Inflammatory macrophage (primary cell): ENCODE measurements at places on chromosomes 4 and X.

DNA sequence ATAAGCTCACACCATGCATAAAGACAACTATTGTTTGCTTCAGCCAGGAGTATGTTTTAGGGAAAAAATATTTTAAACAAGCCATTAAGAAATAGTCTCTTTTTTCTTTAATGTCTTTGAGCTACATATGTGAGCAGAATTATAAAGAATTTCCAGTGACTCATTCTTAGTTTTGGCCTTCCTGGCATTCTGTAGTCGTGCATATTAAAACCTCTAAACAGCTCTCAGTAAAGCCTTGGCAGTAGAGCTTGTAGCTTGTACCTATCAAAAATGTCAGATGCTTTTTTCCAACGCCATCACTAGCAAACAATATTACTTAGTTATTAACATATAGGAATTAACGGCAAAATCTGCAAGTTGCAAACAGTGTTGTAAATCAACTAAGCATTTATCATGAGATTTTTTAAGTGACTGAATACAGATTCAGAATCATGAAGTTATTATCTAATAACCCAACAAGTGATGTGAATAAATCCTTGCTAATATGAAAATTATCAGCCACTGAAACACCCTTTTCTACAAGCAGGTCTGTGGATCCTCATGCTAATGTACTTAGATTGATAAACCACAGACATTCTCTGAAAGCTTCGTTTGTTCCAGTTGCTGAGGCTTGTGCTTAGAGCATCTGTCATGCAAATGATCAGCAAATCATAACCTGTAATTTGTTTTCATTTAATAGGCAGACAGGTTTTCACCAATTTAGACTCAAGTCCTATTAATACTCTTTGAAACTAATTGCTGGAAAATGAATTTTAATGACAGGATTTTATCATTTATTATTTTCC lies 412.0 kb upstream of the ATOH1 start:
- DNase-seq: no peak

GRCh38 chrX:70433848-70434351 lies 10.7 kb upstream of the DLG3 start:
- peak; percentile 18 for DNase-seq

DNA sequence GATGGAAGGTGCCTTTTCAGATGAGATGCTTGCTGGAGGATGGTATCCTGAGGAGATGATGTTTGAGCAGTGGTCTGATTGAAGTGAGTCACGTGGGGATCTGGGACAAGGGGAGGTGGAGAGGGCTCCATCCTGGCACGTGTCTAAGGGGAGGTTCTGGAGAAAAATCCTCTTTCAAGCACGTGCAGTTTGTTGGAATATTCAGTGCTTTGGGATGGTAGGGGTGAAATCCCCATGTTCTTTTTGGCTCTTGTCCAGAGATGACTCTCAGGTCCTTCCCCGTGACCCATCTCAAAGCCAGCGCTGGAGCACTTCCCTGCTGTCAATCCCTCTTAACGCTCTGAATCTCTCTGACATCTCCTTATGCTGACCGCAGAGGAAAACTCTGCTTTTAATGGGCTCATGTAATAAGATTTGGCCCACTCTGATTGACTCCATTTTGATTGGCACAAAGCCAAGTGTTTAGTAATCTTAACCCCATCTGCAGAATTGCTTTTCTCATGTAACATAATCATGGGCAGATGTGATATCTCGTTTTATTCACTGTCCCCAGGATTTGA lies 10.8 kb upstream of the KLKB1 start:
- DNase-seq: no peak

DNA sequence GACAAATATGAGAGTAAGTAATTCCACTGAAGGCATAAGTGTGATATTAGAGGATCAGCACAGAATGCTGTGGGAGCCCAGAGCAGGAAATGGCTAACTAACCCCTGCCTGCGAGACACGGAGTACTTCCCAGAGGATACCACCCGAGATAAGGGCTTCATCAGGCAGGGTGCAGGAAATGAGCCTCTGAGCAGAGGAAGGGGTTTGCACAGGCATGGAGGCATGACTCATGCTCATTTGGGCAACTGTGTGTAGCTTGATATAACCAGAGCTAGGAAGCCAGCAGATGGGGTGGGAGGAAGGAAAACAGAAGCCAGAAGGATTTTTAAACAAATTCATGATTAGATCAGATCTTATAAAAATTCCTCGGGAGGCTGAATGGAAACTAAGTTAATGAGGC lies 70.0 kb upstream of the TSPAN5 start:
- no peak for DNase-seq
